ENCODE measurements at places on chromosomes 16 and 17. TPM values are rescaled to one million over a fixed set of nuclear protein-coding genes. Genes with fewer than 3 reads are reported as not detected.
A peak's percentile ranks its signal among the peaks of the same experiment; 100 is the strongest.

DNA sequence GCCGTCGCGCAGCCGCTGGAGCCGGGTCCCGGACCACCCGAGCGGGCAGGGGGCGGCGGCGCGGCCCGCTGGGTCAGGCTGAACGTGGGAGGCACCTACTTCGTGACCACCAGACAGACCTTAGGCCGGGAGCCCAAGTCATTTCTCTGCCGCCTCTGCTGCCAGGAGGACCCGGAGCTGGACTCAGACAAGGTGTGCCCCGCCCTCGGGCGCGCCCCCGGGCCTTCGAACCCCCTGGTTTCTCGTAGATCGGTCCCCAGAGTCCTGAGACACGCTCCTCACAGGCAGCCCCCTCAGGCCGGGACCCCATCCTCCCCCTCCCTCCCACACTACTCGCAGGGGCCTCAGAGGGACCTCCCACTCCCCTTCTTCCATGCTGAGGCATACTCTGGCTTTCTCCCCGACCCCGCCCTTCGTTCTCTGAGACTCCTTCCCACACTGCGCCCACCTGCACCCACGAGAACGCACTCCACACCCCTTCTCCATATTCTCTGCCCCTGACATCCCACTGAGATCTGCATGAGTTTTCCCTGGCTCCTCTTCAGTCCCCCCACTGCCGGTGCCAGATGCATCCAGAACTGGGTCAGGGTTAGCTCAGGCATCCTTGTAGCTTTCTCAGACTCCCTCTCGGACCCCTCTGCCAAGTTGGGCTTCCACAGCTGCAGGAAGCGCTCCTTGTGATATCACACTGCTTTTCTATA, 523 bp downstream of the KCTD2 start:
- peak; percentile 30 for DNase-seq
- H3K36me3 ChIP-seq = peaks cover 8% of the 10 kb centered on the region
- H3K27ac ChIP-seq = peak overlapping the region; percentile 87
- H3K4me3 ChIP-seq = peak overlapping the region; percentile 97
- no peaks in the 10 kb centered on the region for H3K27me3 ChIP-seq

- H3K27me3 ChIP-seq = no peaks in the 10 kb centered on the region
- DNase-seq = no peak
- H3K27ac ChIP-seq = no peak overlapping the region
- H3K36me3 ChIP-seq = peaks cover 3% of the 10 kb centered on the region
- no peak overlapping the region for H3K4me3 ChIP-seq
- peaks cover 4% of the 10 kb centered on the region for H3K4me1 ChIP-seq
Observed at GRCh38 chr16:68592466-68593337, 52.4 kb upstream of the CDH3 start.

DNA sequence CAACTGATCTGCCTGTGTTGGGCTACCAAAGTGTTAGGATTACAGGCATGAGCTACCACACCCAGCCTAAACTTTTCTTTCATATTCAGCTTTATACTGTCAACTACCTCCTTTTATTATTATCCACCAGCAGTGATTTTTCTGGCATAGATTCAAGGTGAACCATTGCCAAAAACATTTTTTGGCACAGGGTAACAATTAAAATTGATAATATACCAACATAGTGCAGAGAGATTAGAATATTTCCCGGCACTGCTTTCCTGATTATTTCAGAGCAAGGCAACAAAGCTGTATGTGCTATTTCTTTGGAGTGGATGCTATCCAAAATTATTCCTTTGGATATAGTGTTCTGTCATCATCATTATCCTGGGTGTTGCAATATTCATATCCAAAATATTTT, 781.6 kb upstream of the SOX9 start:
- no peaks in the 10 kb centered on the region for H3K27me3 ChIP-seq
- H3K4me1 ChIP-seq = no peaks in the 10 kb centered on the region
- H3K27ac ChIP-seq = no peak overlapping the region
- H3K36me3 ChIP-seq = no peaks in the 10 kb centered on the region
- H3K4me3 ChIP-seq = no peak overlapping the region

DNA sequence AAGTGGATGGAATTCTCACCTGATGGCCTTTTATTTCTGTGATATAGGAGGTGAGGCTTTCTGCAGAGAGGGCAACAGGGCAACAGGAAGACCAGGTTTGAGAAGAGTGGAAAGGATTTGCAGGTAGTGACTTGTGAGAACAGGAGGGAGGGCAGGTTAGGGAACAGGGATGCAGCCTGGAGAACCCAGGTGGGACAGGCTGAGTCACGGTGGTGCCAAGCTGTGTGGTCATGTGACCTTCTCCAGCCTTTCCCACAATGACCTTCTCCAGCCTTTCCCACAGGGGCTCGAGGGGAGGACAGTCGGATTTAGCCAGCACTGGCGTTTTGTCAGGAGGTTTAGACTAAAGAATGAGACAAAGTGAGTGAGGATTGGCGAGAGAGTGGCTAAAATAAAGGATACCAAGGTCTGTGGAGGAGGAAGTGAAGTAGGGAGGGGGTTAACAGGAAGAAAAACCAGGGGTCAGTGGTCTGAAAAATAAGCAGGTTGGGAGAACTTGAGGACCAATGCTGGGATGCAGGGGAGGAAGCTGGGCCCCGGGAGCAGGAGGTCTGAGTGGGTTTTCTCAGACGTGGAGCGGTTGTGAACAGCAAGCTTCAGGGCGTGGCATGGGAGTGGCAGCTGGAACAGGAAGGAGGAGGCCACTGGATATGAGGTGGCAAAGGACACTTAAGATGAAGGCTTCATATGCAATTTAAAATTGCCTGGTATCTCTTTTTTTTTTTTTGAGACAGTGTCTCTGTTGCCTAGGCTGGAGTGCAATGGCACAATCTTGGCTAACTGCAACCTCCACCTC, 37.7 kb downstream of the DNAH2 start:
- no peaks in the 10 kb centered on the region for H3K36me3 ChIP-seq
- DNase-seq = no peak
- no peak overlapping the region for H3K27ac ChIP-seq

GRCh38 chr16:47865337-47865855, 290.4 kb downstream of the ABCC12 start:
- H3K36me3 ChIP-seq = no peaks in the 10 kb centered on the region
- no peak for DNase-seq
- no peak overlapping the region for H3K27ac ChIP-seq
- no peak overlapping the region for H3K4me3 ChIP-seq
- H3K4me1 ChIP-seq = no peaks in the 10 kb centered on the region

DNA sequence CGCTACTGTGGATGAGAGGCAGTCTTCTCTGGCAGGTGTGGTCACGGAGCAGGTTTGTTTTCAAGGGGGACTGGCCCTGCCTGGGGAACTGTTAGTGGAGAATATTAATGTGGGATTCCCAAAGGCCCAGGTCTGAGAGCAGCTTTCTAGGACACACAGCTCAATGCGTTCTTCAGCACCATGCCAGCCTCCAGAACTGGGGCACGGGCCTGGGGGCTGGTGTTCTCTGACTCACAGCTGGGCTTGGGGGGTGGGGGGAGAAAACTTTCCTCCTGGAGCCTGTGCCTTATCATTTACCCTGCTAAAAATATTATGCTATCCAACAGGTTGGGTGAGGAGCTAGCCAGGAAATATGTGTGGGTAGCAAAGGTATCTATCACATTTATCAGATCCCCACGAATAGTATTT, 13.5 kb upstream of the LHX1 start:
- no peak overlapping the region for H3K27ac ChIP-seq
- no peaks in the 10 kb centered on the region for H3K36me3 ChIP-seq
- no peak overlapping the region for H3K4me3 ChIP-seq
- peaks cover 48% of the 10 kb centered on the region for H3K27me3 ChIP-seq
- DNase-seq = no peak

DNA sequence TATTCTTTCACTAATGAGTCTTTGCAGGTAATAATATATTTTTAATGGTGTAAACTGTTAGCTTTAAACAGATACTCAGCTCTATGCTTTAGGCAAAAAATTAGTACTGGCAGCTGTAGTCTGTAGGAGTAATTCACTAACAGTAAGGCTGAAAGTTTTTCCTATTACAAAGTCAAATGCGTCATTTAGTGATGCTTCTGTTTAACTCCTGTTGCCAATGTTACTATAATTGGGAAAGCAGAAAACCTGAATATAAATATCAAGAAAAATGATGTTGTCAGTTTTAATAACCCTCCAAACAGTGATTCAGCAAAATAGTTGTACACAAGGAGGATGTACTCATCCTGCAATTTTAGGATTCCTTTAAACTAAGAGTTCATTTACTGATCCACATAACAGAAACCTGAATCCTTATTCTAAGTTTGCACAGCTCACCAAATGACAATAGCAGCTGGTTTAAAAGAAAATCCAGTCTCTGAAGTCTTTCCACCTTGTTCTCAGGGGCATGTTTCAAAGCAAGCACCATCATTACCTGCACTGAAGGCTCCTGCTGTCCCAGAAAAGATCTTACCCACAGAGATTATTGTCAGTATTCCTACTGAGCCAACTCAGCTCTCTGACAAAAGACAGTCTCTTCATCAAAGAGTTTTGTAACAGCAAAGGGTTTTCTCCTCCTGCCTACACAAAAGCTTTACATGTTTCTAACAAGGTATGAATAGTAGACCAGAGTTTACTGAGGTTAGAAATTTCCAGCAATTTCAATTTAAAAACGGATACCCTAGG, 4.2 kb downstream of the CDR2 start:
- no peaks in the 10 kb centered on the region for H3K27me3 ChIP-seq
- peak overlapping the region; percentile 15 for H3K4me3 ChIP-seq
- H3K27ac ChIP-seq = peak overlapping the region; percentile 89
- no peak for DNase-seq

GRCh38 chr16:24936151-24936550, 79.0 kb downstream of the ARHGAP17 start:
- H3K4me1 ChIP-seq = no peaks in the 10 kb centered on the region
- no peaks in the 10 kb centered on the region for H3K27me3 ChIP-seq
- H3K4me3 ChIP-seq = no peak overlapping the region
- peaks cover 19% of the 10 kb centered on the region for H3K36me3 ChIP-seq
- DNase-seq = no peak

- no peak overlapping the region for H3K4me3 ChIP-seq
- H3K27ac ChIP-seq = no peak overlapping the region
- peaks cover 18% of the 10 kb centered on the region for H3K36me3 ChIP-seq
- no peaks in the 10 kb centered on the region for H3K4me1 ChIP-seq
- H3K27me3 ChIP-seq = no peaks in the 10 kb centered on the region
Observed at GRCh38 chr17:29533976-29534375, 32.9 kb downstream of the ABHD15 start.

DNA sequence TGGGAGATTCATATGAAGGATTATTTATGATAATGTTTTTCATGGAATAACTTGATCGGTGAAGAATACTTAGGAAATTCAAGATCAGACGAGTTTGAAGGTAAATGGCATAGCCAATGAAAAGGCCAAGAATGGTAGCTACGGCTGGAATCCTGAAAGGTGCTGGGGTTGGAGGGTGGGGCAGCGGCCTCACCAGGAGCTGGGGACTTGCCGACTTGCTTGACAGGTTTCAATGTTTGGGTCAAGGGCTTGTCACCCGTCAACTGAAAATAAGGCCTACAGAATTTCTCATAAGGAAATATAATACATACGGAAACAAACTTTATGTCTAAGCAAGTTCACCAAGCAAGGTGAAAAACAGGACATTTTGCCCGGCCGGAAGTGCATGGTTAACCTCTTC, 9.9 kb downstream of the CRYM start:
- DNase-seq = no peak
- H3K4me3 ChIP-seq = no peak overlapping the region
- H3K27ac ChIP-seq = no peak overlapping the region
- no peaks in the 10 kb centered on the region for H3K36me3 ChIP-seq
- H3K27me3 ChIP-seq = peaks cover 4% of the 10 kb centered on the region

GRCh38 chr17:40519089-40519775, 17.8 kb upstream of the TNS4 start:
- H3K4me3 ChIP-seq = no peak overlapping the region
- H3K4me1 ChIP-seq = peaks cover 49% of the 10 kb centered on the region
- peaks cover 12% of the 10 kb centered on the region for H3K36me3 ChIP-seq

DNA sequence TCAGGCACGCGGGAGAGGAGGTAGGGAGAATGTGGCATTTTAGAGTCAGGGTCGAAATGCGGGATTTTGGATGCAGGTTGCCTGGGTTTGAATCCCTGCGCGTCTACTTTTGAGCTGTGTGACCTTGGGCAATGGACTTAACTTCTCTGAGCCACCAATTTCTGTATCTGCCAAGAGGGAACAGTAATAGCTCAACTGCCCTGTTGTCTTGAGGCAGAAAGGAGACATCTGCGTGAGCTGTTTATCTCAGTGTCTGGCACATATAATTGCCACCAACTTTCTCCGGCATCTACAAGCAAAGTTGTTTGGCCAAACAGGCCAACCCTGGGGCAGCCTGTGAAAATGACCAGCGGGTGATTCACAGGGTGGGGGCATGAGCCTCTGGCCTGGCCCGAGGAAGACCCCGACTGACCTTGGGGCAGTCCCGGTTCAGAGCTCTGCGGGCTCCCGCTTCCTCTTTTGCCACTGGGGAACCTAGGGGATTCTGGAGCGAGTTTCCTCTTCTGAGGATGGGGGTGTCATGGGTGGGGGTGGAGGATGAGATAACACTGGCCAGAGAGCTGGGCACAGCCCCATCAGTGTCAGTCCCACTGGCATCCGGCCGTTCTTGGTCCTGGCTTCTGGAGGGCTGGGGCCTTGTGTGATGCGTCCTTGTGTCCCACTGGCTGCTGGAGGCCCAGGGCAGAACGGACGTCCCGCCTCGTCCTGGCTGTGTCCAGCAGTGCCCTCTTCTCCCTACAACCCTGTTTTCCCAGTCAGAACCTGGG, 1.3 kb downstream of the SNN start:
- H3K4me1 ChIP-seq = peaks cover 68% of the 10 kb centered on the region
- peak overlapping the region; percentile 72 for H3K4me3 ChIP-seq
- H3K36me3 ChIP-seq = no peaks in the 10 kb centered on the region
- H3K27me3 ChIP-seq = no peaks in the 10 kb centered on the region
- H3K27ac ChIP-seq = peak overlapping the region; percentile 82

- no peaks in the 10 kb centered on the region for H3K4me1 ChIP-seq
- no peaks in the 10 kb centered on the region for H3K36me3 ChIP-seq
- no peak for DNase-seq
- H3K27ac ChIP-seq = no peak overlapping the region
- no peak overlapping the region for H3K4me3 ChIP-seq
Observed at GRCh38 chr16:47916266-47916665, 239.5 kb downstream of the ABCC12 start.

DNA sequence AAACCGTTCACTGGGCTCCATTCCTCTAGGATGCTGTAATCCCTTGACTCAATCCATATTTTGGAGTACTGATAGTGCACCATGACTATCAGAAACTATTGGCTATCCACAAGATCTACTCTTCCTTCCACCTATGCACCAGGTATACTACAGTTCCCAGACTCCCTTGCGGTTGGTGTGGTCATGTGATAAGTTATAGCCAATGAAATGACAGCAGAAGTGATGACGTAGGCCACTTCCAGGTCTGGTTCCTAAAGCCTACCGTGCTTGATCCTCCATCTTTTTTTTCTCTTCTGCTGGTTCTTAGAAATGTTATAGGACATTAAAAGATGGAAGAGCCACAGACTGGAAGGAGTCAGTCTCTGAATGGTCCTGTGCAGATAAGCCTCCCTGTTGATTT, 278.8 kb upstream of the C16orf82 start:
- peaks cover 9% of the 10 kb centered on the region for H3K27me3 ChIP-seq
- no peaks in the 10 kb centered on the region for H3K36me3 ChIP-seq
- H3K4me3 ChIP-seq = no peak overlapping the region
- H3K4me1 ChIP-seq = no peaks in the 10 kb centered on the region
- no peak overlapping the region for H3K27ac ChIP-seq

- H3K27me3 ChIP-seq = no peaks in the 10 kb centered on the region
- no peaks in the 10 kb centered on the region for H3K36me3 ChIP-seq
- no peak for DNase-seq
- H3K4me1 ChIP-seq = no peaks in the 10 kb centered on the region
Observed at GRCh38 chr16:878886-879285, 78.4 kb upstream of the GNG13 start.

- H3K4me1 ChIP-seq = no peaks in the 10 kb centered on the region
- no peaks in the 10 kb centered on the region for H3K27me3 ChIP-seq
- no peaks in the 10 kb centered on the region for H3K36me3 ChIP-seq
- no peak for DNase-seq
Observed at GRCh38 chr16:51849715-51850114, 697.2 kb downstream of the TOX3 start.

TNFRSF17 gene
- total RNA-seq = not detected

CACNA1G gene
- 0.24 TPM for total RNA-seq

RAD51D gene
- total RNA-seq = 33.0 TPM
